ENCODE measurements at places on chromosomes 2 and 18. TPM values are rescaled to one million over a fixed set of nuclear protein-coding genes. Genes with fewer than 3 reads are reported as not detected.

DNA sequence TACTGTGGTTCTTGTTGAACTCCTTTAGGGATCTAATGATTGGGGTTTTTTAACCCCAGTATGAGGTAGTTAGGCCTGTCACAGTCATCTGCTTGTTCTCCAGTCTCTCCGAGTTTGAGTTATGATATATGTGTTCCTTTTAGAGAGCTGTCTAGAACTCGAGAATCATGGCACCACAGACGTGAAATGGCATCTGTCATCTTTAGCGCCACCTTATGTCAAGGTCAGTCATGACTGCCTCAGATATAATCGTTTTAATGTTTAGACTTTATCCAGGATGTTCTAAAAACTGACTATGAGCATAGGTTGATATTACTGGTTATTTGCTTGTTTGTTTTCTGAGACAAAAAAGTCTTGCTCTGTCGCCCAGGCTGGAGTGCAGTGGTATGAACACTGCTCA, 112.2 kb downstream of the CEP192 start:
- no peak for DNase-seq

DNA sequence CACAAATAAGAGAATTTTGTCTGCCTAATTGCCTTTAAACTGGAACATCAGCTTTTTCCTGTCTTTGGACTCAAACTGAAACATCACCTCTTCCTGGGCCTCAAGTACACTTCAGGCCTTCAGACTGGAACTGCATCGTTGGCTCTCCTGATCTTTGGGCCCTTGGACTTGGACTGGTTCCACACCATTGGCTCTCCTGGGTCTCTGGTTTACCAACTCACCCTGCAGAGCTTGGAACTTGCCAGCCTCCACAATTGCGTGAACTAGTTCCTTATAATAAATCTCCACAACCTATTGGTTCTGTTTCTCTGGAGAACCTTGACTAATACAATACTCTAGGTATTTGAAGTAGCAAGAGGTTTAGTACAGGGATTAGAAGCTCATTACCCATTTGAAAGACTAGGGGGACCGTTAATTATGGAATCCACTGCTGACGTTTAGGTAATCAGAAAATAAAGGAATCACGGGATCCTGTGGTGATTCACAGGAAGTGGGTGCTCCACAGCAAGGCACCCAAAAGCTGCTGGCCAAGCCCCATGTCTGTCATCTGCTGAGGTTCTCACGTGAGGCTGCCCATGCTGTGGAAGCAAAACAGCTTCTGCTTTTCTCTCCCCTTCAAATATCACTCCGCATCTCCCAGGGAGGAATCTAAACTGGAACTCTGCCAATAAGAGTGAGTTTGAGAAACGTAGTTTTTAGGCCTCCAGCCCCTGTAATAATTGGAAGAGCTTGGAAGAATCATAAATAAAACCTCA, 20.0 kb upstream of the SGPP2 start:
- DNase-seq = no peak

- no peak for DNase-seq
Observed at GRCh38 chr2:109173311-109174171, 44.5 kb downstream of the SH3RF3 start.

- DNase-seq = peak; percentile 45
Observed at GRCh38 chr2:209663139-209663538, 108.5 kb upstream of the UNC80 start.

Gene IRS1
- total RNA-seq = 12.6 TPM

DNA sequence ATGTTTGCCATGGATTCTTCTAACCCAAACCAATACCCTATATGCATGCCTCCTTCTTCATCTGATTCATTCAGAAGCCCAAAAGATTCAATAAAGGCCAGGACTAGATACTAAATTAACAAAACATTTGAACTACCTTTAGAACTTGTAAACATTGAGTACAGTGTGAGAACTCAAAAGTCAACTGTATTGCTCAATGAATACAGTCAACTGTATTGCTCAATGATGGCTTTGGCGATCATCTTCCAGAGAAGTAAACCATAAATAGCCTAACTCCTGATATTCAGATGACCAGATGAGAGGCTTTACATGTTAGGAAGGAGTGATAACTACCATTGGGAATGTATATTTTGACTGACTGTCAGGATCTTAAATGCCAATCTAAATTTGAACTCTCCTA, 206.5 kb upstream of the ITGA4 start:
- peak; percentile 44 for DNase-seq

GRCh38 chr2:201440182-201440581, 11.1 kb downstream of the TRAK2 start:
- peak; percentile 88 for DNase-seq

GRCh38 chr2:238881353-238882081, 33.6 kb downstream of the TWIST2 start:
- DNase-seq = no peak

- DNase-seq = no peak
Observed at GRCh38 chr18:74396171-74397169, 60.6 kb downstream of the DIPK1C start.

GRCh38 chr2:115171751-115172150, 729.3 kb downstream of the DPP10 start:
- DNase-seq = no peak

DNA sequence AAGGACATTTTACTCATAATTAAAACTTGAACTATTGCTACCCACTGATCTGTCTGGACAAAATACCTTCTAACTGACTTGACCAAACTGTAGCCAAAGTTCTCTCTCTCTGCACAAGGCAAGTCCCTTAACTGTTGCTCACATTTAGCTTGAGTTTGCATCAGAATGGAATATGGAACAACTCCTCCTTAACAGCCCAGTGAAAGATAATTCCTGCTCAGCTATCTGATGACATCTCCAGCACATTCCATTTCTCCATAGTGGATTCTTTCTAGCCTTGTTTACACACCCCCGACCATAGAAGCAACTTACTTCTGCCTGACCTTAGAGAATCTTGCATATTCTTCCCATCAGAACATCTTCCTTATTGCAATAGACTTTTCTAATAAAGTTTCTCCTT, 317.2 kb upstream of the CDH2 start:
- no peak for DNase-seq

DNA sequence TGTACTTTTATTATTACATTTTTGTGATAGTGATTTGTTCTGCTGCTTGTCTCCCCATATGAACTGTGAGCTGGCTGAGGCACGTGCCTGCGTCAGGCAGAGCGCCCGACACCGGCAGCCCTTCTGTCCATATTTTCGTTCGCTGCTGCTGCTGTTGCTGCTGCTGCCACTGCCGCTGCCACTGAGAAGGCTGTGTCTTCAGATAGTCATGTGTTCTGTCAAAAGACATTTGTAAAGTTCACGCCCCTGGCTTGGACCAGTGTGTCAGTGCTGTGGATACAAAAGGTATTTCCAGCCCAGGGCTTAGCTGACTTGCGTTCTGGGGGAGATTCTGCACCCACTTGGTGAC, 47.0 kb downstream of the TWIST2 start:
- no peak for DNase-seq
